Dermis blood vessel endothelial cell (primary cell): ENCODE measurements at places on chromosomes 12 and 14. TPM values are rescaled to one million over a fixed set of nuclear protein-coding genes. Genes with fewer than 3 reads are reported as not detected.

Gene RTL1
- total RNA-seq: not detected in 2 replicates

GRCh38 chr12:106682594-106683234 is 91.8 kb upstream of the RIC8B start:
- peak; percentile 50 for DNase-seq

- DNase-seq: no peak
Measured at GRCh38 chr14:105859717-105860614, 333.6 kb downstream of the TMEM121 start.

GRCh38 chr12:75571204-75571603 is 59.8 kb upstream of the KRR1 start:
- peak; percentile 92 for DNase-seq
